Retinal pigment epithelial cell (primary cell): ENCODE measurements at places on chromosomes 12 and 14.

DNA sequence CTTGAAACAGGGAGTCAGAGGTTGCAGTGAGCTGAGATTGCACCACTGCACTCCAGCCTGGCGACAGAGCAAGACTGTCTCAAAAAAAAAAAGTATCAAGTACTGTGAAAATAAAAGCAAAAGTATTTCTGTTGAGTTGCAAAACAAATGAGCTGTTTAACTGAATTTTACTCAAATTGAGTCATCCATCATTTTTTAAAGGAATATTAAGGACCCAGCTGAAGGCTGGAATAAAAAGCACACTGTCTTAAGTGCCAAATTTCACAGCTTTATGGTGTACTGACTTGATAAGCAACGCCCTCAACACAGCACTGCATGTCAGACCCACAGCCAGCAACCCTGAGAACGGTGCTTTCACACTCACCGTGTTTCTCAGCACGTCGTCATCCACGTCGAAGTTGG is 57.9 kb downstream of the AMN start:
- no peak for DNase-seq

DNA sequence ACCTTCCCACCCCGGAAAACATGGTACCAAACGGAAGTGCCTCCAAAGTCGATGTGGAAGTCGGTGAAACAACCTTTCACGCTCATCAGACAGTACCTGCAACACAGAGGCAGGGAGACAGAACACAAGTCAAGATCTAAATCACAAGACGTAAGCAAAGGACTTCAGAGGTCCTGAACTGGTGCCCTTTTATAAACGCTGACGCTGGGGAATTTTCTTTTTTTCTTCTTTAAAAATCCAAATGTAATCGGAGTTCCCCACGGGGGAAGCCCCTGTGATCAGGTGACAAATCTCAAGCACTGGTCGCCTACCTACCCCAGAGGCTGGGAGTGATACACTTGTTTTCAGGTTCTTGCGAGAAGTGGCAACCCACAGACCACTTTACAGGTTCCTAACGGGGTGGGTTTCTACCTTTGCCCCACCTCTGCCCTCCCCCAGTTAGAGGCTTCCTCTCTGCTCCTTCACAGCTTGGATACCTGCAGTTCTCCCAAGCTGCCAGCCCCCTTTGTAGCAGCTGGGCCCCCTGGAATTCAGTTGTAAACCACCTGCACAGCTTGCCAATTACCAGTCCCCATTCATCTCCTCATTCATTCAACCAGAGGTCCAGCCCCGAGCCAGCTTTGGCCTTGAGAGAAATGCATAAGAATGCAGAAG is 46.2 kb downstream of the KDM2B start:
- DNase-seq, result no peak

- peak; percentile 86 for DNase-seq
Measured at GRCh38 chr12:116539905-116540482, 19.2 kb upstream of the MAP1LC3B2 start.

DNA sequence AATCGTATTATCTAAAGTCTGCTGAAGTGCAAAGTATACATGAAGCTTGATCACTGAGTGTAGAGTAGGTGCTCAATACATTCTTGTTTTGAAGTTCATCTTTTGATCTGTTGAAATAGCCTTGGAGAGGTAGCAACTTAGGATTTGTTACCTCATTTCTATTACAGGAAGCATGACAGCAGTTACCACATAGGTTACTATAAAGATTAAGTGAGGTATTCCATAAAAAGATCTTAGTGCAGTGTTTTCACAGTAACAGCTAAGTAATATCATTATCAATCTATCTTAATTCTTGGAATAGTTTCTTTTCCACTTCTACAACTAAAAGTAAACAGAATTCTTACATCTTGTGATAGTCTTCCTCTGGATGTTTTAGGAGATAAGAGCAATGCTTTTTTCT is 50.9 kb downstream of the BTBD7 start:
- DNase-seq, result no peak

DNA sequence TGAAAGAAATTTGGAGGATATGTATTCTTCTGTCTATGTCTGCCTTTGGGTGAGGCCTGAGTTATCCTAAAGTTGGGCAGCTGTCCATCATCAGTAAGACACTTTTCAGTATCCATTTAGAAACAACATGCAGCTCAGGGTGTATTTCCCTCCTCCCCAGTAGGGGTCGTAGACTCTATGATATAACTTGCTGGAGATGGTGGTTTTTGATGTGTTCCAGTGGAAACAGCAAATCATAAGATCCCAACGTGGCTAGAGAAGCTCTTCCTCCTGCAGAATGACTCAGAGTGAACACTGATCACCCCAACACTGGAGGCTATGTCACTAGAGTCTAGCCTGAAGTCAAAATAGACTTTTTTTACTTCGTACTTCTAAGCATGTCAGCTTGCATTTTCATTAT is 331.6 kb upstream of the STXBP6 start:
- no peak for DNase-seq

- DNase-seq, result no peak
Measured at GRCh38 chr14:64563696-64564095, 13.9 kb downstream of the PPP1R36 start.
